ENCODE measurements at places on chromosomes 2 and 18.

- no peak for DNase-seq
Measured at GRCh38 chr2:203407496-203407895, 79.3 kb downstream of the ABI2 start.

DNA sequence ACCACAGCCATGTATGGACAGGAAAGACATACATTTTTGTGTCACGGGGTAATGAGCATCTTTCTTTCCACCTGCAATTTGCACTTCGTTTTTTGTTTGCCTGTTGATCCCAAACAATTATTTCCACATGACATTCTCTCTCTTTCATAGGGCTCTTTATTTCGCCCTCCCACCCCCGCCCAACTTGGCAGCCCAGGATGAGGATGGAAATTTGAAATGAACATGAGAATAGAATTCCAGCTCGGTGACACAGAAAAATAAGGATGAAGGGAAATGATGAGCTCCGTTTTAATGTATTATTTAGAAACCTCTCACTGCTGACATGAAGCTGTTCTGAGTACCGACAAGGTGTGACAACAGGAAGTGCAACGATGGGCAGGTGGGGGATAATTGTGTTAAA is 443.3 kb downstream of the SOCS6 start:
- no peak for DNase-seq

GRCh38 chr2:166179201-166179600 is 51.4 kb upstream of the SCN1A start:
- no peak for DNase-seq

GRCh38 chr18:8188184-8188583 is 421.1 kb upstream of the RAB12 start:
- DNase-seq: no peak

GRCh38 chr2:160581448-160581847 is 87.8 kb upstream of the RBMS1 start:
- DNase-seq: no peak

DNA sequence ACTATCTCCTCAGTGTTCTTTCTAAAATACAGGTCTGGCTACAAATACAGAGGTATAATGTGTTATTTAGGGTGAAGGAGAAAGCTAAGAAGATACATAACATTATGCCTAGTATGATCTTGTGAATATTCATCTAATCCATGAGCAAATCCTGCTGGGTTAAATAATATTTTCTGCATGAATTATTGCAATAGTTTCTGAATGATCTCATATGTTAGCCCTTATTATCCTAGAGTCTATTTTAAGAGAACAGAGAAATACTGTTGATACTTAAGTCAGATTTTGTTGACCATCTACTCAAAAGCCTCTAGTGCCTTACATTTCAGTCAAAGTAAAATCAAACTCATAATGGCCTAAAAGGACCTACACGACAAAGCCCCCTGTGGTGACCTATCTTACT is 382.3 kb downstream of the FIGN start:
- no peak for DNase-seq

DNA sequence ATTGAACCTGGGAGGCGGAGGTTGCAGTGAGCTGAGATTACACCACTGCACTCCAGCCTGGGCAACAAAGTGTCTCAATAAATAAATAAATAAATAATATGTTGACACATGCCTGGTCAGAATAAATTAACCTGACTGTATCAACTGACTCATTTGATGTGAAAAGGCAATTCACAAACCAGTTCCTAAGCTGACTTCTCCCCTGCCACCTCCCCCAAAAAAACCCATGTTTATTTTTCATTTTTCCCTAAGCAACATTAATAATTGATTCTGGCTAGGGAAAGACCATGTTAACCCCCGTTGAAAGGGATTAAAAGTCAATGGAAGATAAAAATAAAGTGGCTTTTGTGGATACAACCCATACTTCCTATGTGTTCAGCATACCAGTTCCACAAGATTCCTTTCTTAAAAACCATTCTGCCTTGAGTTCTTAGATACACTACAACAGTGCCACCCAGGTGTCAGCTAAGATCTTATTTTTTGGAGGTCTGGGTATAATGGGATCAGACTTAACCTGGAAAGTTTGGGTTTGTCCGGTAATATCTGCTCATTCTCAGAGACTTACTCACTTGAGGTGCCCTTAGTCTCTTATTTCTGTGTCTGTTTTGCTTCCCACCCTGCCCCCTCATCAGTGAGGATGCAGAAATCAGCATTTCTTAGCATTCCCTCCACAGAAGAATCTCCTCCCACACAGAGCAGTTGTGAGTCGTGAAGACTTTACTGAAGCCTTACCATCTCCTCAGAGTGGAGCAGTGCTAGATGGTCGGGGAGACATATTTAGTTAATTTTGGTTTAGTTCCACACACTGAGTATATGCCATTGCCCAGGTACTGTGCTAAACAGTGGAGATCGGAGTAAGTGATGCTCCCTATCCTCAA is 10.1 kb upstream of the MCFD2 start:
- no peak for DNase-seq

- no peak for DNase-seq
Measured at GRCh38 chr2:39416140-39416539, 20.9 kb downstream of the MAP4K3 start.

DNA sequence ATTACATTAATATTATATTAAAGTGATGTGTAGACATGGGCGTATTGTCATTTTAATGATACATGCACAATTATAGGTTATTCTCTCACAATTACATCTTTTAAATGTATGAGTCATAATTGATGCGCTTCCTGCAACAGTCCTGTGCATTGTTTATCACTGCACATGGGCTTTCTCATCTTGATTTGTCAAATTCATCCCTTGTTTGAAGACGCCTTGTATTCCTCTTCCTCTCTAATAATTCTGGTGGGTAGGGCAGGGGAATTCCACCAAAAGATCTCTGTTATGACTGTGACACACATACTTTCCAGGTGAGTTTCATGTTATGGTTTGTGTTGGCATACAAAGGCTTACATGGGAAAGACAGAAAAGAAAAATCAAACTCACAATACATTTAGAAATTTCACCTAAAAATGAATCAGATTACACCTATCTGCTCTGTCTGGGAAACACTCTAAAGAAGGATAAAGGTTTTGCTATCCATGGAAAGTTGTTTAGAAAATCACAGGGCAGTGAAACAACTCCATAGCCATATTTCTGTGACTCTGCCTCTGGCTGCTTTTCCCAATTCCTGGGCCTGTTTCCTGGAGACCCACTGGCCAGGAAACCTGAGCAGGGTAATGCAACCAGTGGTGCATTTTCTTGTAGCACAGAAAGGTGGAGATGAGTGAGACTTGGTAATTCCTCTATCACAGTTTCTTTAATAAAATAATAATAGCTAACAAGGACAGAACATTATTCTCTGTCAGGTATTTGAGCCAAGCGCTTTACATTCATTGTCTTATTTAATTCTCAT is 13.2 kb downstream of the SLC9A2 start:
- DNase-seq: no peak

Data from urinary bladder (tissue), 4 donors.